ENCODE measurements at places on chromosomes 3 and 15. TPM values are rescaled to one million over a fixed set of nuclear protein-coding genes. Genes with fewer than 3 reads are reported as not detected.

UQCC5 gene
- polyA plus RNA-seq: 37.0 TPM

GOLGA8G gene
- polyA plus RNA-seq: 28.8 TPM

CLDN16 gene
- polyA plus RNA-seq: 0.36 TPM

TLR9 gene
- polyA plus RNA-seq: 0.20 TPM

ZNF80 gene
- not detected for polyA plus RNA-seq

Measured in testis (tissue), 5 donors.